Right lung (tissue), 10 donors: ENCODE measurements at places on chromosomes 4 and X. TPM values are rescaled to one million over a fixed set of nuclear protein-coding genes. Genes with fewer than 3 reads are reported as not detected.

HPSE gene
- polyA plus RNA-seq = 2.6 TPM

N4BP2 gene
- 24.3 TPM for polyA plus RNA-seq

PNMA3 gene
- 2.6 TPM for polyA plus RNA-seq

REST gene
- polyA plus RNA-seq = 47.5 TPM

CYSLTR1 gene
- polyA plus RNA-seq = 2.5 TPM
